ENCODE measurements at places on chromosomes 3 and 15.

GRCh38 chr3:4821338-4821737 is 157.9 kb upstream of the BHLHE40 start:
- no peak for DNase-seq

DNA sequence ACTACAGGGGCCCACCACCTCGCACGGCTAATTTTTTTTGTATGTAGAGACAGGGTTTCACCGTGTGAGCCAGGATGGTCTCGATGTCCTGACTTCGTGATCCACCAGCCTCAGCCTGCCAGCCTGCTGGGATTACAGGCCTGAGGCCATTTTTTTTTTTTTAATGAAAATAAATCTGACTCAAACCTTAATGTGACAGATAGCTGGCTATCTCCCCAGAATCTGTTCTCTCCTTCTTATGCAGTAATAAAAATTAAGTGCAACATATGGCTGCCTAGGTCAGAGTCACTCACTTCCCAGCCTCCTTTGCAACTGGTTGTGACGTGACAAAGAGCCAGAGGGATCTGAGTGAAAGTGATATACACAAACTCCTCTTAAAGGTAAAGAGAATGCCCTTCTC is 53.0 kb downstream of the ZNF148 start:
- no peak for DNase-seq

- no peak for DNase-seq
These were observed 28.6 kb upstream of the SH3BP5 start for GRCh38 chr3:15360788-15361493.

DNA sequence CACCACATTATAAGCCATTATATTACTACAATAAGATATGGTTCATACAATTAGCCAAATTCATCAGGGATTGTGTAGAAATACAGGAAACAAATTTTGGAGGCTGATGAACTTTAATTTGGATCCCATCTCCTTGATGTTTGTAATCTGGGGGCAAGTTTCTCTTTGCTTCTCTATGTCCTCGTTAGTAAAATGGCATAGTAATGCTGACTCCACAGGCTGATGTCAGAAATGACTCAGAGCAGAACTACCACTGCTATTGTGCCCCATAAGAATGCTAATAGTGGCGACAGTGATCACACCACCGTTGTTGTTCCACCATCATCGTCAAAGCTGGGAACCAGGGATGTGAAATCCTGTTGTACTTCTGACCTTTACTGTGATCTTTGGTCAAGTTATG is 722.3 kb upstream of the LMCD1 start:
- DNase-seq = no peak

DNA sequence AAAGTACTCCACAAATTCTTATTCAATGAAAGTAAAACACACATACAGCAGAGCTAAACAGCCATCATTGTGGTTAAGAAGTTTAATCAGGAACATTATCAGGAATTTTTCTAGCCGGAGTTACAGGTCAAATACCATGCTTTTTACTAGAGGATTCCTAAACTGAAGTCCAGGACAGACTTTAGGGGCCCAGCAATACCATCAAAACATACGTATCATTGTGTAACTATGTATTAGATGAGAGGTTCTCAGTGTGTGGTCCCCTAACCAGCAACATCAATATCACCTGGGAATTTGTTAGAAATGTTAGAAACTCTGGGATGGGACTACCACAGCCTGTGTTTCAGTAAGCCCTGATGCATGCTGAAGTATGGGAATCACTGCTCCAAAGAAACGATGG is 404.2 kb upstream of the IL12A start:
- DNase-seq = no peak

- no peak for DNase-seq
These were observed 11.6 kb downstream of the NR1D2 start for GRCh38 chr3:23956701-23957100.

GRCh38 chr15:78249131-78249530 is 14.8 kb upstream of the ACSBG1 start:
- no peak for DNase-seq

DNA sequence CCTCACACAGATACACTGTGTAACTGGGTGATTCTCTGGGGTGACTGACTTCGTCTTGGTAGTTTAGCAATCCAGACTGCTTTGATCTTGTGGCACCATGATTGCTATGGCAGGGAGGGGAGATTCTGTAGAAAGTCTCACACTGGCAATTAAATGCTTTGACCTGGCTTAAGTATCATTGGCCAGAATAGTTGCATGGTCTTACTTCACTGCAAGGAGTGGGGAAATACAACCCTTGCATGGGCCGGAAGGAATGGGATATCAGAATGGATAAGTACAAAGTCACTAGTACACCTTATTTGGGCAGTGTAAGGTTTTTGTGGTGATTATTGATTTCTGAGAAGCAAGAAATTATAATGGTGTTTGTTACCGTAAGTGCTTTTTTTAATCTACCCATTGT is 153.8 kb downstream of the UBE2E2 start:
- no peak for DNase-seq

- no peak for DNase-seq
These were observed 23.1 kb downstream of the SST start for GRCh38 chr3:187646906-187647660.

DNA sequence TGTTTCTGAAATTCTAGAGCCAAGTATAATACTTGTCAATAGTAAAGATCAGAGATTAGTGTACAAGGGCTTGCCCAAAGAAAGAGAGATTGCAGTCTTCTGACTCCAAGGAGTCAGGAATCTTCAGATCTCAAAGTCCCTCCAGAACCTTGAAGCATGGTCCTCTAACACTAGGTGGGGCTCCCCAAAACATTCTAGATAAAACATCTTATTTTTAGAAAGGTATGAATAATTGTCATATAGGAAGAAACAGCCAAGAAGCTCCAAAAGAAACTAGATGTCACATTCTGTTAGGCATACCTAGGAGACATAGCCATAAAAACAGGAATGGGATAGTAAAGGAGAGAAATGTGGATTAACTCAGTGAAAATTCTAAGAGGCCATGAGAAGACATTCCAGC is 10.7 kb downstream of the MUC13 start:
- DNase-seq = no peak

DNA sequence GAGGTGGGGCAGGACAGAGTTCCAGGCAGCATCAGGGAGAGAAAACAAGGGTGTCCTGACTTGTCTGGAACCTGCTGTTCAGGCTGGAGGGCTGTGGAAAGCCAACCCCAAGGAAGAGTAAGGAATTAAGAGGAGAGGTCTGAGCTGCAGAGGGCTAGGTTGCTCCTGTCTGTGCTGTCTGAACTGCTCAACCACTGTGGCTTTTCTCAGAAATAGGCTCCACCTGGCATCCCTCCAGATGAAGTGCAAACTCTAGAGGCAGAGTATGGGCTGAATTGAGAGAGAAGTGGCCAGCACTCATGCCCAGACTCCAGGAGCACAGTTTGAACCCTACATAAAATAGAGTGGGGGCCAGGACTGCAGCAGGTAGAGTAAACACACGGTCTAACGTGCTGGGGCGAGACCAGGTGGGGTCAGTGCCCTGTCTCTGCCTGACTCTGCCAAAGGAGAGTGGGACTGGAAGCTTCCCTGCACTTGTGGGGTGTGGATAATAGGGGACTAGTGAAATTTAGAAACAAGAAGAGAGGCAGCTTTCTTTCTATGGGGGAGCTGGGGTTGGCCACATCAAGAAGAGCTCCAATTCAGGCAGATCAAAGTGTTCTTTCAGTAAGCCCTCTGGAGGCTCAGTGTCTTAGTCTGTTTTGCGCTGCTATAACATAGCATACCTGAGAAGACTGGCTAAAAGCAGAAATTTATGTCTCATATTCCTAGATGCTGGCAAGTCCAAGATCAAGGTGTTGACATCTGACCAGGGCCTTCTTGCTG is 28.0 kb upstream of the MNS1 start:
- DNase-seq = no peak

DNA sequence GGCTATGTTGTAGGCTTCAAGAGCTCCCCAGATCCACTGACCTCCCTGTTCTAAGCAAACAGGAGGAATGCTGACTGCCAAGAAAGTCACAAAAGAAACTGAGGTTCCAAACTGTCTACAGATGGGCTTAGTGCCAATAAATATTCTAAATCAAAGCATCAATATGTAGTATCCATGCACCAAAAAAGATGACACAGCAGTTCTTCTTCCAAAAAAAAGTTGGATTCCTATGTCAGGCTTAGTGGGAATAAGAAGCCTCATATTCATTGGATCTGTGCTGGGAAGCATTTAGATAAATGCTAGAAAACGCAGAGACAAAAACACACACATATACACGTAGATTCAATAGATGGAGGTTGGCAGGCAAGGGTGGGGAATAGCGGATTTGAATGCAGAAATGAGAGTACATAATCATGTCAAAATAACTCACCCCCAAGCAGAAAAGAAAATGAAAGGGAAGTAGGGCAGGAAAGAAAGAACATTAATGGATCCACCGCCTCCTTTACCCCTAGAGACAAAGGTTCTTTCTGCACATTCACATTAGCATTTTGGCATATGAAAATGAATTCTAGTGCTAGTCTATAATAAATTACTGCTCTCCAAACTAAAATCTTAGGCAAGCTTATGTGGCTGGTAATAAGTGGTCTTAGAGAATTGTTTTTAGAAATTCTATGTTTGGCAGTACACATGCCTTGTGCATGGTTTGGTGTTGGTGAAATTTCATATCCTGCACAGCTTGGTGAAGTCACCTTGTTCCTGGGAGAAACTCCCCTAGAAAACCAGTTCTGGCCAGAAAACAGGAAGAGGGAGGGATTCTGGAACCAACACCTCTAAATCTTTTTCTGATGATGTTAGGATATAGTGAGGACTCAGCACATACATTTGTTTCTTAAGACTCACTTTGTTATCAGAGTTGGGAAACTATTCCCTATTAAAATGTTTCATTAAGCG is 283.4 kb downstream of the LSAMP start:
- DNase-seq = no peak

GRCh38 chr15:96332637-96333121 is 2.2 kb downstream of the NR2F2 start:
- DNase-seq = no peak

DNA sequence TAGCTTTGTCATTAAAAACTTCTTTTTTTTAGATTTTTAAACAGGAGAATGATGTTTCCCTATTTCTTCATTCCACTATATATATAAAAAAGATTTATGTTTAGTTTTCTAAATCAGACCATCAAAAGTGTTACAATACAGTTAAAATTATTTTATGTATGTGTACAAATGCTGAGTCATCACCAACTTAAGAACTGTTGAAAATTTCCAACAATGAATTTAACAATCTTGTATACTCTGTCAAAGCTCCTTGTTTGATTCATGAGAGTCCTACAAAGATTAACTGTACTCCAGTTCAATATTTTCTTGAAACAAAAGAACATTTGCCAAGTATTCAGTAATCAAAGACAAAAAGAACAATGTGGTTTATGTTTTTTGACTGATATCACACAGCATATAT is 82.0 kb downstream of the POLQ start:
- no peak for DNase-seq

GRCh38 chr3:71416876-71417275 is 166.7 kb downstream of the FOXP1 start:
- DNase-seq = peak; percentile 61

DNA sequence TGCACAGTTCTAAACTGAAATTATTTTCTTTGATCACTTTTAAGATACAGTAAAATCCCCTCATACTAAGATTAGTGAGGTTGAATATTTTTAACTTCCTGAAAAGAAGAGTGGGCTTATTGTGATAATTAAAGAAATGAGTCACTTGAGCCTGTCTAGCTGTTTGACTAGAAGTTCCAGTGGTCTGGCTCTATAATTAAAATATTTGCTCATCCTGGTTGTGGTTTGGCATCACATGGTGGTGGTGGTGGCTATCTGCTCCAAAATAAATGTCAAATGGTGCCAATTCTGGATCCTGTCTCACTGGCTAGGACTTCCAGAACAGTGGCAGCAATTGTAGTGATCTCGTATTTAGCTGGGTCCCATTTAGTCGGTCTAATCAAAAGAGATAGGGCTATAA is 8.6 kb upstream of the TEX9 start:
- DNase-seq = no peak

DNA sequence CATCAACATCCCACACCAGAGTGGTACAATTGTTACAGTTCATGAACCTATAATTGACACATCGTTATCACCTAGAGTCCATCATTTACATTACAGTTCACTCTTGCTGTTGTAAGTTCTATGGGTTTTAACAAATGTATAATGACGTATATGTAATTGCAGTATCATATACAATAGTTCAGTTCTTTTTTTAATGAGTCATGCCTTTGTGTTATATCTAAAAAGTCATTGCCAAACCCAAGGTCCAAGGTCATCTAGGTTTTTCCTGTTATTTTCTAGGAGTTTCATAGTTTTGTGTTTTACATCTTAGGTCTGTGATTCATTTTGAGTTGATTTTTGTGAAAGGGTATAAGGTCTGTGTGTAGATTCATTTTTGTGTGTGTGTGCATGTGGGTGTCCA is 160.9 kb upstream of the GALNT15 start:
- DNase-seq = no peak

DNA sequence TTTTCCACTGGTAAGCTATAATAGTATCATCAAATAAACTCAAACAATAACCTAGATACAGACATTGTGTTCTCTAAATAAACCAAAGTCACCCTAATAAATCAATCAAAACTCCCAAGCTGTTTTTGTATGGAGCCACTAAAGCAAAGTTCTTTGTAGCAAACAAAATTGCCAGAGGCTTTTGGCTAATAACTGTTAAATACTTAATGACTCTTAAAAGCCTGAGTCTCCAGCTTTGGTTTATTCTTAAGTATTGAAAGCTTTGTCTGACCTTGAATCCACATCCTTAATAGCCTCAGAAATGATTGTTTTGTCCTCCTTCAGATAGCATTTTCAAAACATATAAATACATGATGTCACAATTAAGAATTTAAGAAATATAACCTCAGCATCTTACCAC is 725.3 kb downstream of the SI start:
- no peak for DNase-seq

DNA sequence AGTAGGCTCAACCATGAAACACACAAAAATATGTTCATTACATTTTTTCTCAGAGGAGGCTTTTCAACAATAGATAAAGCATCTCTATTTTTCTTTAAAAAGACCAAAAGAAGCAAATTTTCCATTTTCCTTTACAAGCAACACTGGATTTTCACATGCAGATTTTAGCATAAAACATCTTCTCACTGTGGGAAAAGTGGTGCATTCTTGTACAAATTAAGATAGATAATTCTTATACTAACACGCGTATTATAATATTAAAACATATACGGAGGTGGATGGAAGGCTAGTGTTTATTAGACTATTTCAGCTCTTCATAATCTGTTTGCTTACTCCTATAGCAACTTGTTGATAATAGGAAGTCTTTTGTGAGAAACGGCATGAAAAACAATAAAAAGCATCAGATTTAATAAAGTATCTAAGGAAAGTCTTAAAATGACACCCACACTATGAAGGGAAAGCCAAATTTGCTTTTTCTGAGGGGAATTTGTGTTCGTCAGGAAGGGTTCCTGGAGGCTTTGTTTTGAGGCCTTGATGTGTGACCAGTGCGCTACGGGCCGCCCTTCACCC is 529.6 kb downstream of the SOX2 start:
- DNase-seq = no peak

GRCh38 chr15:41367418-41367817 is 34.7 kb downstream of the NUSAP1 start:
- no peak for DNase-seq
